IMR-90 (cell line): ENCODE measurements at places on chromosomes 5 and 9.

- DNase-seq = no peak
- H3K4me3 ChIP-seq = no peak overlapping the region
- H3K27me3 ChIP-seq = no peaks in the 10 kb centered on the region
- H3K36me3 ChIP-seq = no peaks in the 10 kb centered on the region
- H3K27ac ChIP-seq = no peak overlapping the region
Observed at GRCh38 chr5:118968406-118968911, 19.9 kb downstream of the DTWD2 start.

- peak overlapping the region; percentile 59 for H3K4me3 ChIP-seq
- H3K27me3 ChIP-seq = no peaks in the 10 kb centered on the region; the same call in 1 of the 2 replicates
- H3K27ac ChIP-seq = peak overlapping the region; percentile 56; the same call in 1 of the 2 replicates
- DNase-seq = no peak
- H3K36me3 ChIP-seq = peaks cover 27% of the 10 kb centered on the region
Observed at GRCh38 chr5:150656191-150657132, 4.6 kb upstream of the MYOZ3 start.

- no peak overlapping the region for H3K27ac ChIP-seq
- no peaks in the 10 kb centered on the region for H3K36me3 ChIP-seq
- H3K4me1 ChIP-seq = peaks cover 9% of the 10 kb centered on the region
- no peak overlapping the region for H3K4me3 ChIP-seq
Observed at GRCh38 chr5:96127538-96127937, 165.9 kb upstream of the ELL2 start.

- no peaks in the 10 kb centered on the region for H3K27me3 ChIP-seq
- DNase-seq = peak; percentile 11
- H3K36me3 ChIP-seq = peaks cover 15% of the 10 kb centered on the region
Observed at GRCh38 chr9:71719562-71719961, 48.8 kb downstream of the CEMIP2 start.

DNA sequence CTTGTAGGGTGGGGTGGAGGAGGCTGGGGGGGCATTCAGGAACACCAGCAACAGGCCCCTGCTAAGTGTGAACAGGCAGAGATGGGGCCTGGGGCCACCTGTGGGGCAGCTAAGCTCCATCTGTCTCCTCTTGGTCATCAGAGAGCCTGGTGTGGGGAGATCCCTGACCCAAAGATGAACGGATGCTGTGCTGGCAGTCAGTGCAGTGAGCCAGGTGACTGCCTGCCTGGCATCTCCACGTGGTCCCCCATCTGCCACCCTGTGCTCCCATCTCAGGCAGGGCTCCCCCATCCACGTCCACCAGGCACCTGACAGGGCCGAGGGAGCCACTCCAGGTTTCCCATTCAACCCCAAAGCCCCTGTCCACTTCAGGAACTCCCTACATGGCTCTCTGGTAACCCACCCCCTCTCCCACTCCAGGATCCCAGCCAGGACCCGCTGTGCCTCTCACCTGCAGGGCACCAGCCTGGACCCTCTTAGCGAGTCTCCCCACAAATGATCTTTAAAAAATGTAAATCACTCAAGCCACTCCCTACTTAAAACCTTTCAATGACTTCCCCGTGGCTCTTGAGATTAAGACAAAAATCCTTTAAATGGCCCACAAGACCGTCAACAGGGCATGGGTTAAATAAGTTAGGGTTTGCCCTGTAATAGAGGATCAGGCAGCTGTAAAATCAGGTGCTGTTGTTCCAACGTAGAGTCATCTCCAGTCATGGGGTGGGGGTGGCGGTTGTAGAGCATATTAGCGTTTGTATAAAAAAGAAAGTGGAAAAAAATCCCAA is 60.8 kb downstream of the LMX1B start:
- no peaks in the 10 kb centered on the region for H3K36me3 ChIP-seq
- H3K4me3 ChIP-seq = no peak overlapping the region
- no peaks in the 10 kb centered on the region for H3K4me1 ChIP-seq
- no peak for DNase-seq
- peaks cover 79% of the 10 kb centered on the region for H3K27me3 ChIP-seq

DNA sequence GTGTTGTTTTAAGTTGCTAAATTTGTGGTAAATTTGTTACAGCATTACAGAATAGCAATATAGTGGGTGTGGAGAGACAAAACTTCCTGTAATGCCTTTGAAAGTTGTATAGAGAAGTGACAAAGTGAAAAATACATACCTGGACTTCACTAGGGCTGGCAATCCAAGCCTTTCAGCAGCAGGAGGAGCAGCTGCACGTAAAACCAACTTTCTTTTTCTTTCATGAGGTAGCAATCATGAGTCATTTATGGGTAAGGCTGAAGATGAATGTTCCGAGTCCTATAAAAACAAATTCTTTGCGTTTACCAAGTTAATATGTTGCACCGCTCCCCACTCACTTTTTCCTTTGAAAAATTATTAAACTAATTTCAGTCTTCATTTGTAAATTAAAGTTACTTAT is 1138.2 kb downstream of the TAF11L14 start:
- DNase-seq = no peak
- no peaks in the 10 kb centered on the region for H3K4me1 ChIP-seq
- H3K27me3 ChIP-seq = no peaks in the 10 kb centered on the region

GRCh38 chr5:61139094-61139873 is 23.0 kb downstream of the SMIM15 start:
- no peaks in the 10 kb centered on the region for H3K4me1 ChIP-seq
- H3K36me3 ChIP-seq = no peaks in the 10 kb centered on the region
- H3K27ac ChIP-seq = no peak overlapping the region

GRCh38 chr5:178404987-178405386 is 172.4 kb upstream of the PHYKPL start:
- H3K4me3 ChIP-seq = no peak overlapping the region
- H3K27ac ChIP-seq = no peak overlapping the region
- DNase-seq = no peak

GRCh38 chr9:29311221-29311620 is 1737.9 kb upstream of the C9orf72 start:
- H3K36me3 ChIP-seq = no peaks in the 10 kb centered on the region
- no peak for DNase-seq
- no peak overlapping the region for H3K27ac ChIP-seq
- H3K4me1 ChIP-seq = no peaks in the 10 kb centered on the region

DNA sequence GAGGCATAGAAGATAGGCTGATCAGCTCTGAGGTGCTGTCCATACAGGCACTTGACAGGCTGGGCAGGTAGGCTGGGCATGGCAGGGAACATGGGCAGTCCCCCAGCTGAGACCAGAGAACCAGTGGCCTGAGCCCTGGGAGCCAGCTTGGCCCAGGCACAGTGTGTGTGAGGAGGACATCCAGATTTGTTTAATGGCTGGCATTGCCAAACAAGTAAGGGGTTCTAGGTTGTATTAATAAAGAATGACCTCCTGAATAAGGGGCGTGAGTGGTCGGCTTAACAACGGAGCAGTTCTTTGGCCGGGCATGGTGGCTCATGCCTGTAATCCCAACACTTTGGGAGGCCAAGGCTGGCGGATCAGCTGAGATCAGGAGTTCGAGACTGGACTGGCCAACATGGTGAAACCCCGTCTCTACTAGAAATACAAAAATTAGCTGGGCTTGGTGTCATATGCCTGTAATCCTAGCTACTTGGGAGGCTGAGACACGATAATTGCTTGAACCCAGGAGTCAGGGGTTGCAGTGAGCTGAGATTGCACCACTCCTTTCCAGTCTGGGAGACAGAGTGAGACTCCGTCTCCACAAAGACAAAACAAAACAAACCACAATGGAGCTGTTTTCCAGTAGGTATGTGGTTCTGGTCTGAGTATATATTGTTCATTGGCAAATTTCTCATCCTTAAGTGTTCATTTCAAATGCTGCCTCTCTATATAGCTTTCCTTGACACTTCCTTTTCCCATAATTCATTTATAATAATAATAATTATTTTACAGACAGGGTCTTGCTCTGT is 56.2 kb downstream of the ANGPTL2 start:
- no peak overlapping the region for H3K4me3 ChIP-seq
- H3K27ac ChIP-seq = peak overlapping the region; percentile 51
- no peaks in the 10 kb centered on the region for H3K27me3 ChIP-seq
- peak; percentile 60 for DNase-seq
- no peaks in the 10 kb centered on the region for H3K36me3 ChIP-seq

DNA sequence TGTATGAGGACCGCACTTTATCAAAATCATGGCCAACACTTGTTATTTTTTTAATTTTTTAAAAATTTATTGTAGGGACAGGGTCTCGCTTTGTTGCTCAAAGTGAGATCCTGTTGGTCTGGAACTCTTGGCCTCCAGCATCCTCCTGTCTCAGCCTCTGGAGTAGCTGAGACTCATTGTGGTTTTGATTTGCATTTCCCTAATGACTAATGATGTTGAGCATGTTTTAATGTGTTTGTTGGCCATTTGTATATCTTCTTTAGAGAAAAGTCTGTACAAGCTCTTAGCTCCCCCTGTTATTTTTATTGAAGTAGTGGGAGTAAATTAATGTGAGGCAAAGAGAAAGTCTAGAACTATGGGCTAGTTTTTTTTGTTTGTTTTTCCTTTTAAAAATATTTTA is 1.6 kb upstream of the RPS6 start:
- H3K36me3 ChIP-seq = peaks cover 17% of the 10 kb centered on the region
- peaks cover 2% of the 10 kb centered on the region; the same call in 1 of the 2 replicates for H3K4me1 ChIP-seq
- no peak overlapping the region for H3K27ac ChIP-seq
- H3K27me3 ChIP-seq = no peaks in the 10 kb centered on the region
